ENCODE measurements at places on chromosomes 4 and X.

- no peak for DNase-seq
These were observed 83.3 kb downstream of the AKAP4 start for GRCh38 chrX:50117476-50117875.

DNA sequence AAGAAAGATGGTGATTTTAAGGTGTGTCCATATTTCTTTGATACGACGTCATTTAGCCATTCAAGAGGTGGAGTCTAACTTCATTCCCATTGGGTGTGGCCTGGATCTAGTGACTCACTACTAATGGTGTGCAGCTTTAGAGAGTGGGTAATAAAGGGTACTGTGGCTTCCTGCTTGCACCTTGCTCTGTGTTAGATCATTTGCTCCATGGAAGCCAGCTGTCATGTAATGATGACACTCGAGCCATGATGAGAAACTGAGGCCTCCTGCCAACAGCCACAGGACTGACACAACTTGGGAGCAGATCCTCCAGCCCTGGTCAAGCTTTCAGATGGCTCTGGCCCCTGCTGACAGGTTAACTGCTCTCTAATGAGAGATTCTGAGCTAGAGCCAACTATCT, 82.0 kb downstream of the UNC5C start:
- DNase-seq: no peak

GRCh38 chr4:3659131-3659530, 107.1 kb upstream of the ADRA2C start:
- DNase-seq: no peak

DNA sequence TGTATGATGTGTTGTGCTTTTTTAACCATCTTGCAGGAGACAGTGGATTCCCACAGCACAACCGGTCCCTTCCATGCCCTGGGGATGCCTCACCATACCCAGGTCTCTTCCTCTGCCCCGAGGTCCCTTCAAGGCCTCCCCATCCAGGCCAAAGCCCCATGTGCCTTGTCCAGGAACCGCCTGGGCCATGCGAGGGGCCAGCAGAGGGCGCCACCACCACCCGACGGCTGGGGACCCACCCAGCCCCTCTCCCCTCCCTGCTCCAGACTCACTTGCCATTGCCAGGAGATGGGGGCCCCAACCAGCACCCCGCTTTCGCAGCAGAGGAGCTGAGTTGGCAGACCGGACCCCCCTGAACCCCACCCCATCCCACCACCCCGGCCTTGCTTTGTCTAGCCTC, 485.5 kb downstream of the TRAM1L1 start:
- no peak for DNase-seq

DNA sequence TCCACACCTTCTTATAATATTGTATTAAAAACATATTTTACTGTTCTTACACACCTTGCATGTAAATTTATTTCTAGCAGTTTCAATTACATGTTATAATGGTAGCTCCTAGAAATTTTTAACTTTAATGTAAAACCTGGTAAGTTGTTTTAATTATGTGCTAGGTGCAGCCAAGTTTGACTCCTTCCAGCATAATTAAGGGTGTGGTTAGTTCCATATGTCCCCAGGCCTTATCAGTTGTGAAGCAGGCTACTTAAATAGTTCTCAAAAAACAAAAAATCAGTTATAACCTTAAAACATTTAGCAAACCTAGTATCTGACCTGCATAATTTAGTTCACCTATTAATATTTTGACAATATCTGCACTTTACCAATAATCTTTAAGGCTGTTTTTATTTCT, 26.9 kb upstream of the PASD1 start:
- DNase-seq: no peak

- no peak for DNase-seq
These were observed 196.4 kb upstream of the DDX53 start for GRCh38 chrX:22803353-22803752.

DNA sequence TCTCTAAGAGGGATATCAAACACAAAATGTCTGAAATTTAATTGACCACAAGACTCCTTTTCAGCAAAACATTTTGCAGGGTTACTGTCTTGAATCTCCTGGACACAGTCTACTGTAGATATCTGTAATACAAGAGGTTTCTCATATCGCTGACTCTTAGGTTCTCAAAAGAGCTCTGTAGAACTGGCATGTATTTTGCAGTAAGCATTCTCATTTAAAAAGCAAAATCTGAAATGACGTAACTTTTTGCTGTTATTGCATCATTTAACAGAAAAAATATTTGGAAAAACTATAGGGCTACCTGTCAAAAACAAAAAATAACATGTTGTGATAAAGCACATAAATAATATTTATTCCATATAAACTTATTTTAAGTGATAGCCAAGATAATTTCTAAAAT, 114.2 kb downstream of the CDS1 start:
- no peak for DNase-seq

DNA sequence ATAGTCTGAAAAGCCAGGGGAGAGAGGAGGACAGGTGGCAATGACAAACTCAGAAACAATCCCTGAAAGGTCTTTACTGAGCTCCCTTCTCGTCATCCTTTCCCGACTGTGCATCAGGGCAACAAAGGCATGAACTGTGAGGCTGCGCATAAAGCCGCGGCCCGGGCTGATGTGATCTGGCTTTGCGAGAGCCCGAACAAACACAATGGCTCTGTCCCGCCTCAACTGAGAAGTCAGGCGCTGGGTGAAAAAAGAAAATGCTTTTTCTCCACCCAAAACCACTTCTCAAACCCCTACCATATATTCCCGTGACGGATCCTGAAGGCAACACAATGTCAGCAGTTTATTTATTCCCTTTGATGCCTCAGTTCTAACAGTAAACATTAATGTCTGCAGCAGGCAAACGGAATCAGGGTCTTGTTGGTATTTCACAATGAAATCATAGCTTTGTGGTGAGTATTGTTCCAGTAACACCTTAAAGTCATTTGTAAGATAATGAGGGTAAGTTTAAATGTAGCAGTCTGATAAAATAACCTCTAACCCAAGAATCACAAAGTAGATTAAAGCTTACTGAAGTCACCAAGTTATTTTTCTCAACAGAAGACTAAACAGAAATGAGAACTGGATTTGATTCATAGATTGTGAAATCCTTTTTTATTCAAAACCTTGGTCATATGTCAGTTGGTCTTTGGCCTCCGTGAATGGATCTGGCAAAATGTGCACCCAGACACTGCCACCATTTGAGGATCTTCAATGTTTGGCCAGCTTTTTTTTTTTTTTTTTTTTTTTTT, 67.4 kb downstream of the APBB2 start:
- no peak for DNase-seq

- DNase-seq: no peak
These were observed 745 bp downstream of the TRIM2 start for GRCh38 chr4:153204728-153205648.

- DNase-seq: peak; percentile 86
These were observed 54.7 kb downstream of the CNGA2 start for GRCh38 chrX:151789179-151789800.

DNA sequence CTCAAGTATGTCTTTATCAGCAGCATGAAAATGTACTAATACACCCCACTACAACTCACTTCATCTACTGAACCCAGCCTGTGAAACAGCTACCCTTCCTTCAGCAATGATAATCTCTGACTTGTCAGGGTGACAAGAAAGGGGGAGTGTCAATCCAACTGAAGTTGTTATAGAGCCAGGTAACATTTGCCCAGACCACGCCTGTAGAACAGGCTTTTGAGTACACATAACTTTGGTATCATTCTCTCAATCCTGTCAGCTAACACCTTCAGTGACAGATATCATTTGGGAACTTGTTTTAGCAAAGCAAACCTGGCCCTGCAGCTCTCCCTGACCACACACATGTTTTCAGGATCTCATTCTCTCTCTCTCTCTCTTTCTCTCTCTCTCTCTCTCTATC, 592.2 kb downstream of the SMARCA1 start:
- no peak for DNase-seq

- no peak for DNase-seq
These were observed 95.7 kb downstream of the RTL9 start for GRCh38 chrX:110454336-110454735.

DNA sequence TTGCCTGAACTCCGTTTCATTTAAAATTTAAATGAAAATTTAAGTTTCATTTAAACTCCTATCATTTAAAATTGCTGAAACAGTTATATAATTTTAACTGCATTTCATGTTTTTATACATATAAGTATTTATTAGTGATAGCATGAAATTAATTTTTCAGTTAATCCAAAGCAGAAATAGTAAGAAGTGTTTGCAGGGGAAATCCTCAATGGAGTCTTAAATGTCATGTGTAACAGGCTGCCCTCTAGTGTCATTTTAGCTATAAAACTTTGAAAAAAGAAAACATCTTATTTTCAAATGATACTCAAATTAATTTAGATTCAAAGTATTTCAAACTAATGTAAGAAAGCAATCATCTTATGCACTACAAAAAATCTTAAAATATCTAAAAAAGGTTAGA, 27.2 kb downstream of the TAPT1 start:
- DNase-seq: no peak

GRCh38 chr4:154559141-154559493, 3.7 kb upstream of the FGB start:
- no peak for DNase-seq

GRCh38 chrX:154548028-154548316, 552 bp downstream of the IKBKG start:
- DNase-seq: no peak

- no peak for DNase-seq
These were observed 1.0 kb downstream of the UBL4A start for GRCh38 chrX:154485150-154486051.

DNA sequence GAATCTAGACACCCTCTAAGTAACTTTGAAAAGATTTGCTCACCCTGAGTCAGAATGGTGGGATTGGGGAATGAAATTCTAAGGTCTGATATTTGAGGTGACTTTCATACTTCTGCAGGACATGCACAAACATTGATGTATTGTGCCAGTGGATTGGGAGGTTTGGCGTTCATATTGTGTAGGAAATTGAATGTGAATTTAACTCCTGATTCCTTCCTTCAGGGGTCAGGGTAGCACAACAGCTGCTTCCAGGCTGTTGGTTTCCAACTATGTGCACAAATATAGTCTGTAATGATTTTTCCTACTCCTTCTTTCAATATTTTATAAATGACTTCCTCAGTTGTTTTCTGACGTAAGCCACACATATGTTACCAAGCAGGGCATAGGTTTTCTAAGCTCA, 3.1 kb downstream of the IL1RAPL1 start:
- DNase-seq: no peak

GRCh38 chr4:19941434-19941833, 310.3 kb upstream of the SLIT2 start:
- DNase-seq: no peak

GRCh38 chr4:76718021-76718420, 179.9 kb downstream of the SOWAHB start:
- DNase-seq: no peak

DNA sequence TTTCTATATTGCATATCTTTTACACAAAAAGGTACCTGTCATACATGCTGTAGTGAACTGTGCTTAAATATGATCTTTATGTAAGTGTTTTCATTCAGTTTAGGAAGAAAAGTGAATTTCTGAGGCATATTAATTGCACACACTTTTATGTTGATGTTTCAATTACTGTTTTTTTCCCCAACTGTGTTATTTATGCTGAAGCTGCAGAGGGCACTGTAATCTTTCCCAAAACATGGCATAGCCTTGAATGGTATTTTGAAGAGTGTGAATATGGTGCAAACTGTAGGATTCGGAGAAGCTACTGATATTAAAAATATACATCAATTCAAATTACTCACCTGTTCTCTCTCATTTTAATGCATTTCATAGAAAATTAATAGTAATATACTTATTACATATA, 6.0 kb upstream of the CENPE start:
- DNase-seq: no peak

- no peak for DNase-seq
These were observed 3.1 kb downstream of the JADE1 start for GRCh38 chr4:128812442-128813235.

- no peak for DNase-seq
These were observed 72.7 kb upstream of the STS start for GRCh38 chrX:7074908-7075204.

DNA sequence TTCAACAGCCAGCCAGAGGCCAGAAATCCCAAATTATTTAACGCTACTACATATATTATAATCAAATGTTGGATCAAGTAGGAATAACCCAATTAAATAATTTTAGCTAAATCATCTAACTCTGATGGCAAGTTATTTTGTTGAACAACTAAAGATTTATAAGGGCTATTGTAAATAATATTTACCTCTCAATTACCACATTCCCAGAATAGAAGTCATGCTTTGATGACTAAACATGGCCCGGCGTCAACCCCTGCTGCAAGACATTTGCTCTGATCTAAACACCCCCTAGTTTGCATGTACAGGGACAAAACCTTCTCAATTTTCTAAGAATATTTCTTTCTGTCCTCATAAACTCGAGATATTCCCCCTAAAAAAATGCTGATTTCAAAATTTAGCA, 14.2 kb downstream of the VEGFC start:
- DNase-seq: peak; percentile 65

- DNase-seq: peak; percentile 11
These were observed 568.0 kb downstream of the PDHA2 start for GRCh38 chr4:96407738-96408463.

GRCh38 chrX:16931855-16932575, 14.4 kb upstream of the REPS2 start:
- no peak for DNase-seq

- DNase-seq: no peak
These were observed 107.6 kb downstream of the DCTD start for GRCh38 chr4:182809417-182810102.

- DNase-seq: no peak
These were observed 31.1 kb downstream of the ZBTB49 start for GRCh38 chr4:4320951-4321714.
